Cerebellar nuclear complex (tissue), 1 donor: ENCODE measurements at places on chromosomes 16 and 17.

- DNase-seq, result no peak
Measured at GRCh38 chr17:3566551-3566950, 8.9 kb upstream of the TRPV3 start.

DNA sequence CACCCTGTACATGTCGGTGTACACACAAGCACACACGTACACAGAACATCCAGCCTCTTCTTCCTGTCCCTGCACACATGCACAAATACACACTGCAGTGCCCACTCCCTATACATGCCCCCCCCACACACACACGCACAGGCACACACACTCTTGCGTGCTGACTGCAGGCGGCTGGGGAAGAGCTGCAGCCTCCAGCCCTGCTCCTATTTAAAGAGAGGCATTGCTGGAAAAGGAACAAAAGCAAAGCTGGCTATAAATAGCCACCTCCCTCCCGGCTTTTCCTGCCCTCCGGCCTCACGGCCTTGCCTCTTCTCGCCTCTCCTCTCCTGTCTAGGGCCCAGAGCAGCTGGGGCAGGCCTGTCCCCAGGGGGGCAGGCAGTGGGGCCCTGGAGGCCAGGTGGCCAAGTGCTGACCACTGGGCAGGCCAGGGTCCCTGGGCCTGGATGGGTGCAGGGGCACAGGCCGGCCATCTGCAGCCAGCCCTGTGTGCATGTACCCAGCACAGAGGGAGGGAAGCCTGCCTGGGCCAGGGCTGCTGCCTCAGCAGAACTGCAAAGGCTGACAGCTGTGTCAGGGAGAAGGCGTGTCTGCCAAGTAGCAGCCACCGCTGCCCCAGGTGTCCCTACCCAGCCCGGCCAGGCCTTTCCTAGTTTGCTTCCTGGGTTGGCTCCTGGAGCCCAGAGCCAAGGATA is 25.4 kb downstream of the RTN4RL1 start:
- no peak for DNase-seq

GRCh38 chr16:81626181-81626674 is 152.9 kb upstream of the PLCG2 start:
- DNase-seq, result no peak

- no peak for DNase-seq
Measured at GRCh38 chr17:59607817-59608403, 11.8 kb upstream of the CLTC start.

DNA sequence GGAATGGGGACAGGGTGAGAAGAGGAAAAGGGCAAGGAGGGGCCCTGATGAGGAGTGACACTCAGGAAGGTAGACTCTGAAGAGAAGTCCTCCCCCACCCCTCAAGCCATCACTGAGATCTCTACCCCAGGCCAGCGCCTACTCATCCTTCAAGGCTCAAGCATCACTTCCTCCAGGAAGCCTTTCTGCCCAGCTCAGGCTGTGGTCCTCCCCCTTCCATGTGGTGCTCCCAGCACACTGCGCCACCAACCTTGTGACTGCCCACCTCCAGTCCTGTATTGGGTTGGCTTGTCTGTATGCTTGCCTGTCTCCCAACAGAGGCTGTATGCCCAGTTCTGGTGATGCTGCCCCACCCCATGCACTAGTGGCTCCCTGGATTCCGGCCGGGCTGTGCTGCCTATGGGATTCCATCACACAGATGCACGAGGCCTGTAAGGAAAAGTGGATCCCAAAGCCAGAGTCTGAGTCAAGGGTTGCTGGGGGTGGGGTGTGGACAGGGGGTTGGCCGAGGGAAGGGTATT is 19.8 kb upstream of the ZFP90 start:
- DNase-seq, result no peak

DNA sequence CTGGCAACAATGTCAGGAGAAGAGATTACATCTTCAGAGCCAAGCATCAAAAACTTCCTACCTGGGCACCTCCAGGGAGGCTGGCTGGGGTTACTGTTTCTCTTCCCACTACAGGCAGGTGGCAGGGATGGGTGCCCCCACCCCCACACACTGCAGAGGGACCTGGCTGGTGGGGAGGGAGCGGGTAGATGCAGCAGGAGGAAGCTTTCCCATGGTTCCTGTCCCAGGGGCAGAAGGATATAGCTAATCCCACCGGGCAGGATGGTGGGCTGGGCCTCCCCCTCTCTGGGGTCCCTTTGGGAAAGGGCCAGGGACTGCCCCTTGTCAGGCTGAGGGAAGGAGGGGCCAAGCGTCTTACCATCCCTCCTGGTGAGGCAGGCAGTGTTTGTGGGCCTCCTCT is 16.7 kb upstream of the MTMR4 start:
- no peak for DNase-seq

GRCh38 chr17:39688945-39689344 is 1.1 kb upstream of the PGAP3 start:
- DNase-seq, result no peak

DNA sequence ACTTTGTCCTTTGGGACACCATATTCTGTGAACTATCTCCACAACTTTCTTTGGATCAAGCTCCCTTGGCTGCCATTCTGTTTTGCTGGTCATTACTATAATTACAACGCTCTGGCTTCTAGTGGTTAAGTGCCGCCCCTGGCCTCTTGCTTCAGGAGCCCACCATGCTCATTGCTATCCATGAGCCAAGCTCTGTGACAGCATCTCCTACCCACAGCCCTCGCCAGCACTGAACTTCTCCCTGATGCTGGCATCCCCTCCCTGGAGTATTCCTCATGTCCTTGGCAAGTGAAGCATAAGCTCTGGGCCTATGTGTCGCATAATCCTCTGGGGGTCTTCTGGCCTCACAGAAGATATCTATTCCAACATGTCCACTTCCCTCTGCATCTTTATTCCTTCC is 60.6 kb upstream of the DHX40 start:
- DNase-seq, result no peak
